ENCODE measurements at places on chromosomes 2 and 18.

- no peak for DNase-seq
Measured at GRCh38 chr2:236538242-236538641, 31.4 kb upstream of the ACKR3 start.

- no peak for DNase-seq
Measured at GRCh38 chr2:201909348-201909747, 103.0 kb downstream of the CDK15 start.

- DNase-seq, result no peak
Measured at GRCh38 chr18:48545757-48546321, 7.0 kb downstream of the CTIF start.

- no peak for DNase-seq
Measured at GRCh38 chr2:219916726-219917440, 289.5 kb downstream of the SLC4A3 start.

DNA sequence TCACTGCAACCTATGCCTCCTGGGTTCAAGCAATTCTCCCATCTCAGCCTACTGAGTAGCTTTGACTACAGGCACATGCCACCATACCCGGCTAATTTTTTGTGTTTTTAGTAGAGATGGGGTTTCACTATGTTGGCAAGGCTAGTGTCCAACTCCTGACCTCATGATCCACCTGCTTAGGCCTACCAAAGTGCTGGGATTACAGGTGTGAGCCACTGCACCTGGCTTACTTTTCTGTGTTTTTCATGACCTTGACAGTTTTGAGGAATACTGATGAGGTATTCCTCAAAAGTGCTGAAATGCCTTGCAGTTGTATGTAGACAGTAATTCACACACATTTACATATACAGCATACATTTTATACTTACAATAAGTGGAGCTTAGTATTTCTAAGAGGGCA is 126.1 kb downstream of the PHLPP1 start:
- DNase-seq, result no peak

GRCh38 chr2:68452158-68452900 is 14.8 kb downstream of the FBXO48 start:
- DNase-seq, result no peak

- no peak for DNase-seq
Measured at GRCh38 chr2:96065381-96065930, 30.7 kb upstream of the GPAT2 start.

DNA sequence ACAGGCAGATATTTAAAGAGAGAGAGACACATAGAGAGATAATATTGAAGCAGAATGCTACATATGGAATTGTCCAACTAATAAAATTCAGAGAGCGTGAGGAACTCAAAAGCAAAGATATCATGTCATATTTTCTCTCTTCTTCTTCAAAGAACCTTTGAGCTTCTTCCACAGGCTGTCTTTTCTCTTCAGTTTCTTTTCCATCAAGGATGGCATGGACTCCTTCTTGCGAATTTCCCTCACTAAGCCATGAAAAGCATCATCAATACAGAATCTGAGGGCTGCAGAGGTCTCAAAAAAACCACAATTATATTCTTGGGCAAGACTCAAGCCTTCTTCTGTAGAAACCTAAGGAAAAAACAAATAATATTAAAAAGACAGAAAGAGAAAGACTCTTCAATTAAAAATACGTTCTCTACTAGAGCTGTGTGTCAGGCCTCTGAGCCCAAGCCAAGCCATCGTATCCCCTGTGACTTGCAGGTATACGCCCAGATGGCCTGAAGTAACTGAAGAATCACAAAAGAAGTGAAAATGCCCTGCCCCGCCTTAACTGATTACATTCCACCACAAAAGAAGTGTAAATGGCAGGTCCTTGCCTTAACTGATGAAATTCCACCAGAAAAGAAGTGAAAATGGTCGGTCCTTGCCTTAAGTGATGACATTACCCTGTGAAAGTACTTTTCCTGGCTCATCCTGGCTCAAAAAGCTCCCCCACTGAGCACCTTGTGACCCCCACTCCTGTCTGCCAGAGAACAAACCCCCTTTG is 371.9 kb downstream of the RIT2 start:
- DNase-seq, result no peak

- no peak for DNase-seq
Measured at GRCh38 chr2:79191081-79191480, 31.5 kb upstream of the REG3A start.

DNA sequence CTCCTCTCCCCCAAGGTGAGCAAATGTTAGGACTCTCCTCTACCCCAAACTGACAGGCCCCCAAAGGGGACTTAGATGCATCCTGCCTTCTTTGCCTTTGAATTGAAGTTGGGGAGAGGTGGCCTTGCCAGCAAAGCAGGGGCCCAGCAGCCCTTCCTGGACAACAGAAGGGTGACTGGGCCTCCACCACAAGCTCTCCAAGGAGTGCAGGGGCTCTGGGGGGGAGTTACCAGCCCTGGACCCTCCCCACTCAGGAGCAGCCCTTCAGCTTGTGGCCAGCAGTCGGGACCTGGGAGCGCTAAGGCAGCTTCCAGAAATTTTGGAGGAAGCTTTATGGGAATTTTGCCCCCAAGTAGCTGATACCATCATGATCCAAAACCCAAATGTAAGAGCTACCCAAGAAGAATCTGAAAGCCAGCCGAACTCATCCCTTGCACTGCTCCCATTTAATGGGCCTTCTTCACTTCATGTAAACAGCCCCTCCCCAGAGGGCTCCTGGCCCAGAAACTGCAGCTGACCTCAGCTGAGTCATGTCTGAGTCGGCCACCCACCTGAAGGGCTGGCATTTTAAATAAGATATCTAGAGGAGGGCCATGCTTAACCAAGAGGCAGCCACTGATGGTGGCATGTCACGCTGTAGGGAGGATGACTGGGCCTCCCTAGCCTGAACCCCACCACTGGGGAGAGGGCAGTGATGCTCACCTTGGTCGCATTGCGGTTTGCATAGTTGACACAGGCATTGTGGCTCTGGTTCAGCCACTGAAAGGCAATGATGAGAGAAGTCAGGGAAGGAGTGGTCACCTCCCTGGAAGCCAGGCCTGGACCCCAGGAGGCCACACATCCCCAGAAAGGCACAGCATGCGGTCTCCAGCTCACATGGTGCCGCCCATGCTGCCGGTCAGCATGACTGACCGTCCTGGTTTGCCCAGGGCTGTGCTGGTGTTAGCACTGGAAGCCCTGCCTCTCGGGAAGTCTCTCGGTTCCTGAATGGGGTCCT is 71.5 kb downstream of the SFXN5 start:
- no peak for DNase-seq

DNA sequence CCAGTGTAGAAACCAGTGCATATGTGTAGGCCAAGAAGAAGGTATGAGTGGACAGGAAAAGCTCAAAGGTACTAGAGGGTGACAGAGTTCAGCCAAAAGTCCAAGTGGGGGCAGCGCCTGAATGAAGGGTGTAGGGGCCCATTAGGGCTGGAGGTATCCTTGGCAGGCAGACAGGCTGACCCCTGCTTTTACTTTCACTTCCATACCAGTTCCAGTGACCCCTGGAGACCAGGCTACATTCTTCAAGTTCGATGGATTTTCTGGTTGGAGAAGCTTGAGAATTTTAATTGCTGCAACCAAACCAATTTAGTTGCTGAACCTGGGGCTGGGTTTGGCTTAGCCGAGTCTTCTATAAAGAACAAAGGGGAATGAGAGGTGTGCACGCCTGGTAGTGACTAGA is 42.3 kb upstream of the MRPL33 start:
- DNase-seq, result no peak

- DNase-seq, result no peak
Measured at GRCh38 chr2:237797253-237797652, 1.3 kb upstream of the RBM44 start.

DNA sequence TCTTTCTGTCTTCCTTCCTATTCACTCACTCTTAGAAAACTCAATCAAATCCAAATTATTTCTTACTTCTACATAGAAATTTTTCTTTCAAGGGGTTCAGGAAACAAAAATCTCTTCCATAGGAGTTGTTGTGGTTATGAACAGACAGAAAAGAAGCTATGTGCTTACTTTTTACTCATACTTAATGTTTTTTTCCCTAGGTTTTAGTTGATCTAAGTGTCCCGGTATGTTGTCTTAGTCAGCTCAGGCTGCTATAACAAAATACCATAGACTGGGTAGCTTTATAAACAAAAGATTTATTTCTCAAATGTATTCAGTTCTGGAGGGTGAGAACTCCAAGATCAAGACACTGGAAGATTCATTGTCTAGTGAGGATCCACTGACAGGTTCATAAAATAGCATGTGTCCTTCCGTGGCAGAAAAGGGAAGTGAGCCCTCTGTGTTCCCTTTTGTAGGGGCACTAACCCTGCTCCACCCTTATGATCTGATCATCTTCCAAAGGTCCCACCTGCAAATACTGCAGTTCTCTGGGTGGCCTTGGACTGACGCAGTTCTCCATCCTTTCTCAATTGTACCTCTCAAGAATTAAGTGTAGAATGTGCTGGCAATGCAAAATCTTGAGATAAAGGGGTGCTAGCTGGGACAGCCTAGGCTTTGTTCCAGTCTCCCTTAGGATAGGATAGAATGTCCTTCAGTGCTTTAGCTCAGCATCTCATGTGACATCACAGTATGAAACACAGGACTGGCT is 14.4 kb upstream of the VRK2 start:
- DNase-seq, result no peak

Measured in stimulated activated CD8-positive, alpha-beta memory T cell treated with anti-CD3 and anti-CD28 coated beads, Interleukin-7, amount 100 ng/mL, for 1 hour (primary cell).